ENCODE measurements at places on chromosomes 1 and 21. TPM values are rescaled to one million over a fixed set of nuclear protein-coding genes. Genes with fewer than 3 reads are reported as not detected.
A peak's percentile ranks its signal among the peaks of the same experiment; 100 is the strongest.

GRCh38 chr1:22053017-22053860 is 730 bp downstream of the CDC42 start:
- H3K4me1 ChIP-seq = peaks cover 11% of the 10 kb centered on the region
- H3K36me3 ChIP-seq = no peaks in the 10 kb centered on the region
- H3K27ac ChIP-seq = peak overlapping the region; percentile 100
- DNase-seq = peak; percentile 61
- peak overlapping the region; percentile 95 for H3K4me3 ChIP-seq

Gene TRIM46
- 0.12 TPM for total RNA-seq

- H3K36me3 ChIP-seq = no peaks in the 10 kb centered on the region
- H3K4me1 ChIP-seq = peaks cover 3% of the 10 kb centered on the region
- DNase-seq = no peak
- no peaks in the 10 kb centered on the region for H3K27me3 ChIP-seq
- no peak overlapping the region for H3K4me3 ChIP-seq
These were observed 69.6 kb downstream of the PIK3R3 start for GRCh38 chr1:46062651-46063319.

GRCh38 chr1:209207701-209208286 is 375.7 kb upstream of the CAMK1G start:
- H3K4me1 ChIP-seq = peaks cover 4% of the 10 kb centered on the region
- H3K36me3 ChIP-seq = no peaks in the 10 kb centered on the region
- peak; percentile 67 for DNase-seq
- no peaks in the 10 kb centered on the region for H3K27me3 ChIP-seq
- H3K27ac ChIP-seq = no peak overlapping the region

GRCh38 chr1:227218870-227219573 is 99.3 kb downstream of the CDC42BPA start:
- H3K27me3 ChIP-seq = no peaks in the 10 kb centered on the region
- DNase-seq = no peak
- H3K36me3 ChIP-seq = no peaks in the 10 kb centered on the region
- no peak overlapping the region for H3K27ac ChIP-seq
- H3K4me3 ChIP-seq = no peak overlapping the region

DNA sequence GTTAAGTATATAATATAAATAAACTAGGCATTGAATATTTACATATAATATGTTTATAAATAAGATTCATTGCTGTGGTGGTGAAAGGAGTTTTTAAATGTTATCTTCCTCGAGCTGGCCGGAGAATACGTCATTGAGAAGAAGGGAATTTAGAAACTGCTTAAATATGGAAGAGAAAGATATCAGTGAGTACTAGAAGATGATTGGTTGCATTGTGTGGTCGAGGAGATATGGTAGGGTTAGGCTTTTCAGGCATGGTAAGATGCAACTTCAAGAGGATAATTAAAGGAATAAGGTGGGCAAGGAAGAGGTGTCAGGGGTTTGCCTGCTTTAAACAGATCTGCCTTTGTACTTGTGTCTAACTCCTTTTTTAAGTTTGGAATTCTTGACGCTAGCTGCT is 73.5 kb downstream of the RPS6KC1 start:
- no peak overlapping the region for H3K27ac ChIP-seq
- no peak for DNase-seq
- no peaks in the 10 kb centered on the region for H3K4me1 ChIP-seq
- no peak overlapping the region for H3K4me3 ChIP-seq
- H3K36me3 ChIP-seq = no peaks in the 10 kb centered on the region
- no peaks in the 10 kb centered on the region for H3K27me3 ChIP-seq

Gene PIK3C2B
- 5.6 TPM for total RNA-seq

DNA sequence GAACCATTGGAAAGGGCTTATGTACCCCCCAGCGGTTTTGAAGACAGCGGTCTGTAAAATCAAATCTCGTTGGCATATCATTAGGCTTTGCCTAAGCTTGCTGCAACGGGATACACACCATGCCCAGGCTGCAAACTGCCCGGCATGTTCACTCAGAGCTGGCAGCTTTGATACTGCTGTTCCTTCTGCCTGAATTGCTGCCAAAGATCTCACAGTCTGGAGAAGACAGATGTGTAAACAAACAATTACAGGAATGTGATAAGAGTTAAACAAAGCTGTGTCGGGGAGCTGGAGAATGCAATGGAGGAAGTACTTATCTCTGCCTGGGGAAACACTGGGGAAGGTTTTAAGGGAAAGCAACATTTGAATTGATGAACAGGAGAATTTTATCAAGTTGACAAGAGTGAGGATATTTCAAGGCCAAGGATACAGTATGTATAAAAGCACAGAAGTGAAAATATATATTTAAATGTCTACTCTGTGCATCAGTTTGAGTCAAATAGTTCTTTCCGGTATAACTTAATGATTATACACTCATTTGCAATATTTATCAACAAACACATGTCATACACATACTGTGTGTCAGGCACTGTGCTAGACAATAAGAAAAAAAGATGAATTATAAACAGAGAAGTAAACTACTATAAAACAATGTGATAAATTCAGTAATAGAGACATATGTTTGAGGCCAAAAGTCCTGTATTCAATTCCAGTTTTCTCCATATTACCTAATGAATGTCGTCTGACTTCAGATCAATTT is 29.9 kb downstream of the CHML start:
- no peak overlapping the region for H3K4me3 ChIP-seq
- no peaks in the 10 kb centered on the region for H3K36me3 ChIP-seq
- no peak overlapping the region for H3K27ac ChIP-seq
- H3K4me1 ChIP-seq = peaks cover 3% of the 10 kb centered on the region
- DNase-seq = no peak
